ENCODE measurements at places on chromosomes 2 and 18. TPM values are rescaled to one million over a fixed set of nuclear protein-coding genes. Genes with fewer than 3 reads are reported as not detected.

UGT1A3 gene
- total RNA-seq: 0.67 TPM

GRCh38 chr2:223967981-223968380 lies 10.7 kb downstream of the MRPL44 start:
- DNase-seq: no peak
- no peak overlapping the region for H3K27ac ChIP-seq
- peaks cover 13% of the 10 kb centered on the region for H3K36me3 ChIP-seq
- H3K4me3 ChIP-seq: no peak overlapping the region
- H3K4me1 ChIP-seq: peaks cover 4% of the 10 kb centered on the region

DNA sequence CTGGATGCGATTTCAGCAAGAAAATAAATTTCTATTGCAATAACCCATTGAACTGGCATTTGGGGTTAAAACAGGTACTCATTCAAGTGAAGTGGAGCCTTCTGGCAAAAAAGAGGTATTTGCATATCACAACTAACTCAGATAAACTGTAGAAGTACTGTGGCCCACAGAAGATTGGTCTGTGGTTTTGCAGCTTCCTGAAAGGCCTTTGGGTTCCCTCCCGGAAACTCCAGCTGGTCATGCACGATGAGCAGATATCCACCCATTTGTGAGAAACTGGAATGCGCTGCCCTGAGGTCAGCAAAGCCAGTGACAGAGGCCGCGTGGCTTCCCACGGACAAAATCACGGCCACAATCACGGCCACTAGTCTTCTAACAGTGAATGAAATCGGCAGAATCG lies 106.3 kb downstream of the EPHA4 start:
- H3K4me3 ChIP-seq: no peak overlapping the region
- no peaks in the 10 kb centered on the region for H3K36me3 ChIP-seq
- H3K4me1 ChIP-seq: peaks cover 17% of the 10 kb centered on the region
- peak; percentile 8 for DNase-seq

- H3K4me1 ChIP-seq: no peaks in the 10 kb centered on the region
- DNase-seq: no peak
- H3K27ac ChIP-seq: no peak overlapping the region
- H3K4me3 ChIP-seq: no peak overlapping the region
- H3K27me3 ChIP-seq: no peaks in the 10 kb centered on the region
These were observed 81.0 kb upstream of the CCDC150 start for GRCh38 chr2:196558497-196558896.

GRCh38 chr2:47344890-47345589 lies 57.9 kb upstream of the MSH2 start:
- no peak overlapping the region for H3K4me3 ChIP-seq
- H3K4me1 ChIP-seq: peaks cover 62% of the 10 kb centered on the region
- peak; percentile 86 for DNase-seq
- H3K27me3 ChIP-seq: no peaks in the 10 kb centered on the region

All from thyroid gland (tissue), 4 donors.